ENCODE measurements at places on chromosomes 4 and X.

GRCh38 chrX:40010550-40011321, 87.0 kb downstream of the BCOR start:
- peak; percentile 65 for DNase-seq

- DNase-seq: no peak
Measured at GRCh38 chr4:133152330-133152821, 3.3 kb downstream of the PCDH10 start.

DNA sequence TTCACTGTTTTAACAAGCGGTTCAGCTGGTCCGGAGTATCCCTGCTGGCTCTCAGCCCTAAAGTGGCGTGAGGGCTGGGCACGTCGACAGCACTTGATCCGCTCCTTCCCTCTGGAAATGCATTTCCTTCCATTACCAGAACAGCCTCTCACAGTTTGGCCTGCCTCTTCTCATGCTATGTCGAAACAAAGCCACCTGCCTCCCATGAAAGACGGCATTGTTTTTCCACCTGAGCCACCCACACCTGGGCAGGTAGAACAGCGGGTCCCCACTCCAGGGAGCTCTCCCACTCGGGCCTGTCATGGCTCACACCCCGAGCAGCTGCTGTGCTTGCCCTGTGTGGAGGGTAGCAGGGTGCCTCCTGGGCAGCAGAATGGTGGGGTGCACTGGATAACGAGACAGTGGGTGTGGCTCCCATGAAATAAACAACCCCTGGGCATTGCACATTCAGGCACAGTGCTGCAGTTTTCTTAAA, 86.2 kb downstream of the FHDC1 start:
- no peak for DNase-seq

DNA sequence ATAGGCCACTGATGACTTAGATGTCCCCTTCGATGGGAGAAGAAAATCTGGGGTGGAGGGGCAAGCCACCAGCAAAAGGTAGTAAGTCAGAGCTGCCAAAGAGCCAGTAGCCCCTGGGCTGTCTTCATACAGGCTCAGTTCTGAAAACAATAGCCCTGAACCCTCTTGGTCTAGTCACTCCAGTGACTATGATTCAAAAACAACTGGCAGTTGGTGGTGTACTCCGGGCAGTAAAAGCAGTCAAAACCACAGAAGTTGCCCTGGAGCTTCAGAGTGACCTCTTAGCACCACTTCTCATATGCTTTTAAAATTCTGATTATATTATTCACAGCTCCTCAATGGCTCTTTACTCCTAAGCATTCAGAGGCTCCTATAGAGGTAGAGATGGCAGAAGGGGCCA, 164.3 kb upstream of the MAMLD1 start:
- no peak for DNase-seq

DNA sequence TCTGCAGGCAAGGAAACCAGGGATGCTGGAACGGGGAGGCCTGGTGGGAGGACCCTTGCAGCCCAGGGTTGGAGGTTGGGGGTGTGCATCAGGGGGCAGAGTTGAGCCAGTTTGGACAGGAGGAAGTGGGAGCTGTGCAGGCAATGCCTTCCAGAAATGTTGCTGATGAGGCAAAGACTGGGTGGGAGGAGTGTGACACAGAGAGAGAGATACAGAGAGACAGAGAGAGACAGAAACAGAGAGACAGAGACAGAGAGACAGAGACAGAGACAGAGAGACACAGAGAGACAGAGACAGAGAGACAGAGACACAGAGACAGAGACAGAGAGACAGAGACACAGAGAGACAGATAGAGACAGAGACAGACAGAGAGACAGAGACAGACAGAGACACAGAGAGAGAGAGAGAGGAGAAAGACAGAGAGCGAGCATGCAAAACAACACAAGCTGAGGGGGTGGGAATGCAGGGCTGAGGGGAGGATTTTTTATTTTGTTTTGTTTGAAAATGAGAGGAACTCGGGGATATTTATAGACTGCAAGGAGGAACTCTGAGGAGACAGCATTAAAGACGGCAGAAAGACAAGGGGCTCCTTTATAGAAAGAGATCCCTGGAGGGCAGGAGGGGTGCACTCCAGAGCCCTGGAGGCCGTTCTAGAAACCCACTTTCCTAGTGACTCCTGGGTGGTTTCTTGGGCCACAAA, 1.9 kb upstream of the HAUS3 start:
- DNase-seq: peak; percentile 63

- no peak for DNase-seq
Measured at GRCh38 chr4:137393044-137393443, 139.2 kb downstream of the PCDH18 start.

DNA sequence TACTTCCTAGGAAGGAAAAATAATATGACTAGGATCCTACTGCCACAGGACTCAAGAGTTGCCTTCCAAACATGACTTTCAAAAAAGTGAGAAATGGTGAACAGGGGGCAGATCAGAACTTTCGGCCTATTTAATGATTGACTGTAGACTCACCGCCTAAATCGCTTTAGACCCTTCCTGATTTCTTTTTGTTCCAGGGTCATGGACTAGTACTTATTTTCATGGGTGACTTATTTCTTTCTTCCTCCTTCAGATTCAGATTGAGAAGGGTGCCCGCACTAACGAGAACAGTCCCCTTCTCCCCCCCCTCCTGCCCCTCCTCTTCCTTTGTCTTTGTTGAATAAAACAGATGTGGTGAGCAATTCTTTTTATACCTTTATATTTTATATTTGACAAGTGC, 48.0 kb upstream of the KLHL8 start:
- DNase-seq: no peak

- peak; percentile 22 for DNase-seq
Measured at GRCh38 chr4:113436360-113436759, 325.2 kb downstream of the CAMK2D start.

DNA sequence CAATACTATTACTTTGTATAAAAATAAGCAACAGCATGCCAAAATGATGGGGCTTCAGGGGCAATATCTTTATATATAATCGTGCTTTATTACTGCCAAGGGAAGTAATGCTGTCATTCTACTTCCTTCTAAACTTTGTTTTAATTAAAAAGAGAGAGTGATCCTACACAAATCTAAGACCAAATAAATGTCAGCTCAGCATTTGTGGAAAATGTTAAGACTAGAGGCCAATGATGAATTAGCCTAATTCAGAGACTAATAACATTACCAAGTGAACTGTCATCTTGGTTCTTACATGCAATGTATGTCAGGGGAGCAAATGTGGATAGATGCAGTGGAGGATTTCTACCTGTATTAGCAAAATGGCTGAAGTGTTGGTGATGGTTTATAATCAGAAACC, 166.4 kb upstream of the PTCHD1 start:
- no peak for DNase-seq

DNA sequence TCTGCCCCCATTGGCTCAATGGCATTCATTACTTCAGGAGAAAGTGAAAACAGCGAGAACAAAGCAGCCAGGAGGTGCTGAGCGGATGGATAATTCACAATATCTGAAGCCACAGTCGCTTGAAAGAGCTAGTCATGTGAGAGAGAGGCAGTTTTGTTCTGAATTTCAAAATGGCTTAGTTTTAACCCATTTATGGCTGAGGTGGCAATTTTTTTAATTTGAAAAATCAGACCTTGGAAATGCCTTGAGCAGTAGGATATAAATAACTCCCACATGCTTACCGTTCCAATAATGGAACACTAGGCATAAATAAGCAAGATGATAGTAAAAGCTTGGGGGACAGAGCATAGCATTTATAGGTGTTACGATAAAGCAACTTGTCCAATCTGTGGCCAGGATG, 56.9 kb upstream of the CBR4 start:
- no peak for DNase-seq

DNA sequence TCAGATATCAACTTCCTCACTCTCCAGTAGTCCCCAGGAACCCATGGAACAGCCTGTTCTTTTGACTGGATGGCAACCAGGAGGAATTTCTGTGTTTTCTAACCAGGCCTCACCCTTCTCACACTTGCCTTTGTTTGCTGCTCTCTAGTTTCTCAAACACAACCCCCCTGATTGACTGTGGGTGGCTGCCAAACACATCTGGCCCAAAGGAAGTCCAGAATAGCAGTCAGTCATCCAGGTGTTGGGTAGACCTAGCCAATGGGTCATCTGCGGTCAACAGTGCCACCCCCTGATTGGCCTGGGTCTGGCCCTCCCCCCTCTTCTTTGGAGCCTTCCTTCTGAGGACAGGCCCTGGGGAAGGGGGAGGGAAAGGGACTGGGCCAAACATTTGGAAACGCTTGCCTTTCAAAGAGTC, 53.7 kb downstream of the MSX1 start:
- no peak for DNase-seq

DNA sequence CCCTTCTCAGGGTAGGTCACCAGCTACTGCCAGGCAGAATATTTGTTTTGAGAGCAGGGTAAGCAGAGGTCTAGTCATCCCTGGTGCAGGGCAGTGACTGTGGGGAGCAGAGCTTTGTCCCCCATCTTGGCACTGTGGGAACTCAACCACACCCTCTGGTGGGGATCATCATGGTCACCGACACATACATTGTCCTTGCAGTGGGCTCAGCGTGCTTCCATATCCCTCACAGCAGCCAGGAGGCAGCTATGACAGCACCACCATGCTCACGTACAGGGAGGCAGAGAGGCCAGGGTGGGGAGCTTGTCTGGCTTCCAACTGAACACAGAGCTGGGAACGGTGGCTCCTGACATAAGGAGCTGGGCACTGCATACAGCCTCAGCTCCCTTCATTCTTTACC, 102.3 kb downstream of the ENPP6 start:
- DNase-seq: no peak

- no peak for DNase-seq
Measured at GRCh38 chr4:48118081-48118480, 16.0 kb downstream of the TXK start.

DNA sequence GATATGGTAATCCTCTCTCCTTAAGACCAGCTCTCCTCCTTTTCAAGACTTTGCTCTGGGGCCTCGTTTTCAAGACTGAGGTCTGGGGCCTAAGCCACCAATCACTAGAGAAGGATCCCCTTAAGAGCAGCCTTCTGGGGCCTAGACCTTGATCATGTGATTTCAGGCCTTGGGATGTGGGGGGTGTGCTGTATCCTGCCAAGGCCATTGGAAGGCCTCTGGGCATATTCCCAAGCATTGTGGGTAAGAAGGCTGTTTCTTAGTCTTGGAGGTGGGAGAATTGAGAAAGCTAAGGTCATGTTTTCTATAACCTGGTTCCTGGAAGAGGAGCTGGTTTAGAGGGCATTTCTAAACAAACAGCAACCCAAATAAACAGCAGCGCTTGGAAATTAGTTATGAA, 12.1 kb downstream of the TMEM164 start:
- DNase-seq: no peak

DNA sequence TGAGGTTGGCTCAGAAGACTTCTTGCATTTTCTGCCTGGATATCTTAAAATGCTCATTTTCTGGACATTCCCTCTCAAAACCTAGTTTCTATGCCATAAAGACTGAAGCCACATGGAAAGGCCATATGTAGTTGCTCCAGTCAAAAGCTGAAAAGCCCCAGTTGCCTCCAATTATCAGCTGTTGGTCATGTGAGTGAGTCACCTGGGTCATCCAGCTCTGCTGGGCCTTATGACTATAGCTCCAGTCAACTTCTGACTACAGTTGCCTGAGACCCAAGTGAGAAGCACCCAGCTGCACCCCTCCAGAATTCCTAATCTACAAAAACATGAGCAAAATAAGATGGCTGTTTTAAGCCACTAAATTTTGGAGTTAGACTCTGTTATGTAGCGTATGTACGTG, 41.9 kb downstream of the HELQ start:
- DNase-seq: no peak

DNA sequence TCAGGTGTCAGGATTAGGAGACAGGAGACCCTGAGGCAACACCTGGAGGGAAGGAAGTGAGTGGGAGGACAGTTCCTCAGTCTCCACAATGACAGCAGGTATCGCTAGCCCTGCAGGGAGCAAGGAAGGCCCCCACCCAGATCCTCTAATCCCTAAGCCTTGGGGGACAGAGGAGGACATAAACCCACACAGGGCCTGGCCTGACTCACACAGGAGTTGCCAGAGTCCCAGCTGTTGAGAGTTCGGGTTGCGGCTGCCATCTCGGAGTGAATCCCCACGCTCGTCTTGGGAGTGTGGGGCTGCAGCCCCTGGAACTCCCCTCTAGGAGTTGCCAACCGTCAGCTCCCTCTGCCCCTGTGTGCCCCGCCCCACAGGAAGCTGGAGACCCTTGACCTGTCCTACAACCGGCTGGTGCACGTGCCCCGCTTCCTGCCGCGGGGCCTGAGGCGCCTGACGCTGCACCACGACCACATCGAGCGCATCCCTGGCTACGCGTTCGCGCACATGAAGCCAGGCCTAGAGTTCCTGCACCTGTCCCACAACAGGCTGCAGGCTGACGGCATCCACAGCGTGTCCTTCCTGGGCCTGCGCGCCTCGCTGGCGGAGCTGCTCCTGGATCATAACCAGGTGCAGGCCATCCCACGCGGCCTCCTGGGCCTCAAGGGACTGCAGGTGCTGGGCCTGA, 9.2 kb upstream of the BGN start:
- no peak for DNase-seq

DNA sequence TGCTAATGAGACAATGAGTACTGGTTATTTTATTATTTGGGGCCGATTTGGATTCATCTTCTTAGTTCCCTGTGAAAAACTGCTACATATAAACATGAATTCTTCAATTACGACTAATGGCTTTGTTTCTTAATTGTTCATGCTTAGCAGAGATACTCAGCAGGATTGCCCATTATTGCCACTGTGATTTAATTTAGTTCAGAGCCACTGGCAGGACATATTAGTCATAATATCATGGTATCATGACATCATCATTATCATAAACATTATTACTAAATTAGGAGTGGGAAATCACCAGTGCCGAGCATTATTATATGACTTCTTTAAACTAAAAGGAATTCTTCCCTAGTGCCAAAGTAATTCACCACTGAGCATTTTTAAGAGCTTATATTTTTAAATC, 201.4 kb downstream of the SPOCK3 start:
- no peak for DNase-seq

Data from Kasumi-1 (cell line).